ENCODE measurements at places on chromosomes 3 and 15.

- DNase-seq = no peak
These were observed 5.0 kb upstream of the PTPN9 start for GRCh38 chr15:75584121-75584520.

GRCh38 chr3:42652611-42653302 is 740 bp upstream of the ZBTB47 start:
- no peak for DNase-seq

- DNase-seq = no peak
These were observed 107.4 kb downstream of the GLDN start for GRCh38 chr15:51448622-51449399.

DNA sequence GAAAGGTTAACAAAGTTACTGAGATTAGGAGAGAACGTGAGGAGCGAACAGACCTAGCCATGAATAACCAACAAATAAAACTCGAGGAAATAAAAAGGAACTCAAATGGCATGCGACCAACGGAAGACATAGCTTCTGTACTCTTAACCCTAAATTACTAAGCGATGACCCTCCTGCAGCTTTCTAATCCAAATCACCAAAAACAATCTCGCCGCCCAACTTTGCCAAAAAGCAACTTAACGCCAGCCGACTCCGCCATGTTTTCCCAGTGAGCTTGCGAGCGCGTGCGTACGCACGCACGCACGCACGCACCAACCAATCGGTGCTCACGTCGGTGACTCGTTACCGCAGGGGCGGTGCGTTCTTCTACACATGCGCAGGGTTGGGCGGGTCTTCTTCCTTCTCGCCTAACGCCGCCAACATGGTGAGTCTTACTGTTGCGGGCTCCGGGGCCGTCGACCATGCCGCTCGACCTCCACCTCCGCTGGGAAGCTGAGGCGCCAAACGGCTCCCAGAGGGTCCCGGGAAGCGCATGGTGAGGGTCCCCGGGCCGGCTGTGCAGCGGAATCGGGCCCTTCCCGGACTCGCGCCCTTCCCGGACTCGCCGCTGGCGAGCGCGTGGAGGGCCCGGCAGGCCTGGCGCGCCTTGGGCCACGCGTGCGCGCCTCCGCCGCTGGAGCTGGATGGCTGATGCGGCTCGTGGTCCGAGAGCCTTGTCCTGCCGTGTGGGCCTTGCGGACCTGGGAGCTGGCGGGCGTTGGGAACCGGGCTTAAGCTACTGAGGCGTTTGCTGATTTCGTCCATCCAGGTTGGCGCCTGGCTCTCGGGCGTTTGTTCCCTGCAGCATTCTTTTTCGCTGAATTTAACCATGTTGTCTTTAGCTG is at the start of gene RPL14:
TSS of gene RPL14 (plus strand) at position 400 of the 884 bp plus-strand sequence. CDS start at position 533, 133 bp downstream.
- peak; percentile 90 for DNase-seq

GRCh38 chr3:127491909-127492308 is 98.6 kb downstream of the TPRA1 start:
- DNase-seq = no peak

DNA sequence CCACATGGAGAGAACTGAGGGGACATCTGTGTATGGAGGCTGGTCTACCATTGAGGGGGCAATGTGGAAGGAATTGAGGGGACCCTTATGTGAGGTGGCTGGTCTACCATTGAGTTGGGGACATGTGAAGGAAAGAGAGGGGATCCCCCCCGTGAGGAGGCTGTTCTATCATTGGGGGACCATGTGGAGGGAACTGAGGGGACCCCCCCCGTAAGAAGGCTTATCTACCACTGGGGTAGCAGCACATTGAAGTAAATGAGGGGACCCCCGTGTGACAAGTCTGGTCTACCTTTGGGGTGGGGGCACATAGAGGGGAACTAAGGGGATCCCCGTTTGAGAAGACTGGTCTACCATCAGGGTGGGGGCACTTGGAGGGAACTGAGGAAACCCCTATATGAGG is 158.0 kb downstream of the FBLN2 start:
- DNase-seq = no peak

DNA sequence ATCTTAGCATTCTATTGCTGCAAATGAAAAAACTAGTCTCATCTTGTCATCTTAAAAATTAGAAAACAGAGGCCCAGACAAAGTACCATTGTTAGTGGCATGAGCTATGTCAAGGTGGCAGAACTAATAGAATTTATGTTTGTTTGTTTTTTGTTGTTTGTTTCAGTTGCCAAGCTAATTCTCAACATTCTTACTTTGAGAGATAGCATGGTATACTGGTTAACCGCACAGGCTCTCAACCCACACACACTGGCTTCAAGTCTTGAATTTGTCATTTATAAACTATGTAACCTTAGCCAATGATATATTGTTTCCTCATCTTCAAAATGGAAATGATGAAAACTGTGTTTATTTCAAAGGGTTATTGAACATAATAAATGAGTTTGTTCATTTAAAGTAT is 367.6 kb upstream of the PLSCR5 start:
- no peak for DNase-seq

GRCh38 chr15:64535460-64536243 is 75.3 kb downstream of the ZNF609 start:
- no peak for DNase-seq

DNA sequence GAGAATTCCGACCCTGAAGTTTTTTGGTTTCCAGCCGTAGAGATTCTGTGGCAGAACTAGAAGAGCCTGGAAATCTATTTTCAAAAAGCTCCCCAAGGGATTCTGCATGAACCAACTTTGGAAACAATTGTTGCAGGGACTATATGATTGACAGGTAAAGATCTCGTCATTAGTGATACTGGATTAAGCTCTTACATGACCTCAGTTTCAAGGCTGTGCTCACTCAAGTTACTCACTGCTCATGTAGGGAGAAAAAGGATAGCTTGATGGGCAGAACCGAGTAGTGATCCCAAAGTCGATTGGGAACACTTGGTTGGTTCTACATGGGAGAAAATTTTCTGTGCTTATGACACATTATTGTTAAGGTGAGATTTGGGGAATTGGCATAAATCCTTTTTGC is 142.3 kb upstream of the RASGRP1 start:
- DNase-seq = no peak

DNA sequence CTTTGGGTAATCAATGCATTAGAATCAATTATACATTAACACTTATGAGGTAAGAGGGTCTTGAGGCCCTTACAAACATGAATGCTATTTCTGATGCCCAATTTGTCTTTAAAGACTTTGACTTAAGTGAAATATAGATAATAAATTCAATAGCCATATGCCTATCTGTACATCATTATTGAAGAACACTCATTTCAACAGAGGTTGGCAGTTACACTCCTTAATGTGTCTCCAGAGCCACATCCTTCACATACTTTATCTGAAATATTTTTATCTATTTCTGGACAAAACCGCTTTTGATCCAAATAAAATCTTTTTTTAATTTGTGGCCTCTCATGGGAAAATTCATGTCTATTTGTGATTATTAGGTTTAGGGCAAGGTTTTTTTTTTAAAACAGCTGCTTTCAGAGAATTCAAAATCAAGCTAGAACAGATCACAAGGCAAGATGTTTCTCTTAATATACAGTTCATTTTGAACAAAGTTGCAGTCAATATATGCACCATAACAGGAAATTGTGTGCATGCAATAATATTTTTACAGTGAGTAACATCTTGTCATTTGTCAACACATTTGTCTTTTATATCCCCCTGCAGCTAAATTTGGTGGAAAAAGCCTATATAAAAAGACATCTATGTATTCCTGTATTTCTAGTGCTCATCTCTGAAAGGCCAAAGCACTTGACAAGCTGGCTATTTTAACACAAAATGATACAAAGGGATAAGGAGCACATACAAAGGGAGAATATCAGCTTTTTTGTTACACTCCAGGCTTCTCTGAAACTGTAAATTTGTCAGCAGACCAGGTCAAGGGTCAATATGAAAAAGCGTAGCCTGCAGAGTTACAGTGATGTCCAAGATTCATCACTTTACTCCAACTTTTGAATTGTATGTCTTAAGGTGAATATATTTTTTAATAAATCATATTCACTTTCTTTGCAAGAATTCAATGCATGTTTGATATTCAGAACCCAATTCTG is 146.2 kb upstream of the DPH6 start:
- DNase-seq = no peak

DNA sequence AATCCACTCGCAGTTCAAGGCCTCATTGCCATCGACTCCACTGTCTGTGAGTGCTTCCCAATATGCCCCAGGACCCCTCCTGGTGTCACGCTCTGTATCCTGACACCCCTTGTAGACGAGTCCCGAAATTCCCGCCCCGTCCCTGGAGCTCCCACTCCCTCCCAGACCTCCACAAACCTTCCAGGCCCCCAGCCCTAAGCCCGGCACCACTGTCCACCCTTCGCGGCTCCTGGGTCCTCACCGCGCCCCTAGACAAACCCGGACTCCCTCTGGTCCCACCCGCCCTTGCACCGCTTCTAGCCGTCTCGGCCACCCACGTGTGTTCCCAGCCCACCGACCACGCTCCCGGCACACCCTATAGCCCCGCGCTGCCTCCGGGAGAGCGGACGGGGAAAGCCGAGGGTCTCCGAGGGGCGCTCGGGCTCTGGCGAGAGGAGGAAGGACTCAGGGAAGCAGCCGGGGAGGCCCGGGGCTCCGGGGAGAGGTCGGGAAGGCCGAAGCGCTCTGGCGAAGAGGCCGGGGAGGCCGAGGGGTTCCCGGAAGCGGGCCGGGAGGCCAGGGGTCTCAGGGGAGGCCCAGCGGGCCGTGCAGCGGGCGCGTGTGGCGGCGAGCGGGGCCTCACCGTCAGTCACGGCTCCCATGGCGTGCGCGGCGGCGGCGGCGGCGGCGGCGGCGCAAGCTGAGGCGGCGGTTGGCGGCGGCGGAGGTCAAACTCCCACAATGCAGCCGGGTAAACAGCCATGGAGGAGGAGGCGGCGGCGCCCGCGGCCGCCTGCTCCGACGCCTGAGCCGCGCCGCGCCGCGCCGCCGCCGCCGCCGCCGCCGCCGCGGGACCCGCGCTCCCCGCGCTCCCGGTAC is at the start of the genes ATXN7 and THOC7:
TSS of gene ATXN7 (plus strand) at position 718 of the 858 bp plus-strand sequence. CDS start 48,732 bp downstream, outside the sequence.
TSS of gene THOC7 (minus strand) at position 656 of the 858 bp plus-strand sequence. CDS start at position 641, 15 bp downstream.
- DNase-seq = peak; percentile 32

DNA sequence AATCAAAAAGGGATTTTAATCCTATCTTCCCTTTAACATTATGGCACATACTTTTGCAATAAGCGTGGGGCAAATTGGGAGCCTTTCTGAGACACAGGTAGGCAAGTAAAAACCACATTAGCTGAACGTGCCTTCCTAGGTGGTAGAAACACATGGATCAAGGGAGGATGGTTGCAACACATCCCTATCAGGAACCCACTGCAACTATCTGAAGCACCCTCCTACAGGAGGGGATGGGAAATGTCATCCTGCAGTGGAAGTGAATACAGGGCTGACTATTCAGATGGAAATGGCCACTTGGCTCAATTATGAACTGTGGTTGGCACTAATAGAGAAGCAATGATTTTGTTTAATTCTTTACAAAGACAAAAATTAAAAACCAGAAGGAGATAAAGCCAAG is 826.3 kb downstream of the FHIT start:
- no peak for DNase-seq

- DNase-seq = no peak
These were observed 16.9 kb upstream of the MORF4L1 start for GRCh38 chr15:78855746-78856145.

Data from right renal cortex interstitium (tissue), 3 donors.